ENCODE measurements at places on chromosomes 5 and 9.

- DNase-seq: no peak
Observed at GRCh38 chr9:112198646-112199045, 23.5 kb upstream of the SUSD1 start.

DNA sequence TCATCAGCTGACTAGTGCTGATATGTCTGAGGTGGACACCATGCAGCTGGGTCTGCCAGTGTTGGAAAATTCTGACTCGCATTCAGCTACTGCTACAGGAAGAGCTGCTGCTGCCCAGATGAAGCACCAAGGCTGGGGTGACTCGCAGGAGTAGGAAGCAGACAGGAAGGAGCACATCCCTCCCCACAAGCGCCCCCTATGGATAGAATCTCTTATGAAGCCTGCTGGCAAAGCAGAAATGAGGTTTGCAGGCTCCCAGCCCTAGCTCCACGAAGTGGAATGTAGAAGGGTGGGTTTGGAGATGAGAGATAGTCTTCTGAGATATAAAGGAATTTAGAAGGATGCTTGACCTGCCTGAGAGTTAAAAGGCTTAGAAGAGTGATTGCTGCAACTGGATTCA, 443.0 kb downstream of the ACTL7B start:
- DNase-seq: no peak

- no peak for DNase-seq
Observed at GRCh38 chr5:76524868-76525267, 98.3 kb downstream of the F2RL2 start.

DNA sequence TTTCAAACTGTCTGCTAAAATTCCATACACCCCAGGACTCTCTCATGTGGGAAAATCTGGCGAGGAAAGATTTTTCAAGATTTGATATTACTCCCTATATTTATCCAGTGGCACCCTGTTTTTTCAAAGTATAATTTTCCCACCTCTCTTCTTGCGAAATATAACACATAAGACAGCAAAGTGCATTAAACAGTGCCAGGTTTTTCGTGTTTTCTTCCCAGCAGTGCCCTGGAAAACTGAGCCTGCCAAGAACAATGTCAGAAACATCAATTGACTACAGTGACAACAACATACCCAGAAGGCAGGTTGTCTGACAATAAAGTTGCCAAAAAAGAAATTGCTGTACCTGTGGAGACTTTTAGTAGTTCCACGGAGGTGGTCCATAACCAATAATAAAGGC, 545.0 kb upstream of the ZNF608 start:
- no peak for DNase-seq

- no peak for DNase-seq
Observed at GRCh38 chr5:115649541-115649940, 23.7 kb upstream of the TMED7 start.

DNA sequence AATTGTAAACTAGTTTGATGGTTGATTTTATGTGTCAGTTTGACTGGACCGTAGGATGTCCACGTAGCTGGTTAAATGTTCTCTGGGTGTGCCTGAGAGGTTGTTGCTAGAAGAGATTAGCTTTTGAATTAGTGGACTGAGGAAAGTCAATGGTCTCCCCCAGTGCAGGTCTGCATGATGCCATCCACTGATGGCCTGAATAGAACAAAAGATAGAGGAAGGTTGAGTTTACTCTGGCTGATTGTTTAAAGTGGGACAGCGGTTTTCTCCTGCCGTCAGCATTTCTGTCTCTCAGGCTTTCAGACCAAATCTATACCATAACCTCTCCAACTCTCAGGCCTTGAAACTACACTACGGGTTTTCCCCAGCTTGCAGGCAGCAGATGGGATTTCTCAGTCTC, 899.2 kb upstream of the WWC1 start:
- no peak for DNase-seq

DNA sequence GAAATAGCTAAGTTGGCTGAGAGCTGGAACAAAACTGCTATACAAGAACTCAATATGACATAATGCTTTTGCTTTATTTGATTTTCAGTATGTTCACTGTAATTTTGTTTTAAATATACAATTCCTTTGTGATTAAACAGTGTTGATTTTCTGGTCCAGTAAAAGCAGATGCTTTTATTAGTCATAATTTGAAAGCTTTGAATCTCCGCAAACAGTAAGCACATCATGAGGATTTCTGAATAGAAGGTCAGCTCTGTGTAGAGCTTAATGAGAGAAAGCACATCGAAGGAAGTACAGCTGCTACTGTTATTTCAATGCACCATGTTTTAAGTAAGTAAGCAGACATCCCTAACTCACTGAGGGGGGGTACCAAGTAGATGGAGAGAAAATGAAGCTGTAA, 701.3 kb upstream of the ACO1 start:
- no peak for DNase-seq

GRCh38 chr5:71971862-71972261, 135.4 kb upstream of the MAP1B start:
- DNase-seq: no peak

DNA sequence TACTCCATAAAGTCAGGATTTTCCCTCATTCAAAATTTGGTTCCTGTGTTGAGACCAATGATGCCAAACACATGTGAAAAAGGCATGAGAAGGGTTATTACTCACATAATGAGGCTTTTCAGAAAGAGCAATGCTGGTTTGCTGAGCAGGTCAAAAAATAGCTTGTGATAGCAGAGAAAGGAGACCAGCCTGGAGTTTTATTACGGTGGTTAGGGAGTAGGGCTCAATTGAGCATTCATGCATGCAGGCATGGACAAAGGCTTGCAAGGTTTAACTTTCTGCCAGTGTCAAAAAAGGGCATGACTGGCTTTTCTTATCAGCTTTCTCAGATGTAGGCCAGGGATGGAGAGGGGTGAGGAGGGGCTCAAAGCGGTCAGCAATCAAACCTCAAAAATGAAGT, 628.3 kb downstream of the DNAH5 start:
- DNase-seq: no peak

GRCh38 chr5:32100230-32100629, 73.9 kb downstream of the GOLPH3 start:
- peak; percentile 38 for DNase-seq

GRCh38 chr9:36364577-36364976, 35.5 kb downstream of the RNF38 start:
- DNase-seq: no peak

DNA sequence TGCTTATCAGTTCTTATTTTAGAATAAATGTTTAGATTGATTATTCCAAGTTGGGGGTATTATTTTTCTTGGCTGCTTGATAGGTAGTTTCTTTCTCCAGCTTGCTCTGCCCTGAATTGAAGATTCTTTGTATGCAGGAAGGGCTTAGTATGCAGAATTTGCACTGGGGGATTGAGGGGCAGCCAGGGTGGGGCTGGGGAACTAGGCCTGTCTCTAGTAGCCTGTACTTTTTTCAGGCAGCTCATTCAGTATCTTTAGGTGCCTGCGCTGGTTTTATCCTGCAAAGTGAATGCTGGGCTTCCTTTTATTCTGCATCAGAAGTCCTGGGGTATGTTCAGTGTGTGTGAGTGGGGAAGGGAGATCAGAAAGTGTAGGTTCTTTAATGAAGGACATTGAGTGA, 228.3 kb upstream of the ELL2 start:
- DNase-seq: no peak

- no peak for DNase-seq
Observed at GRCh38 chr5:90557871-90558270, 726 bp upstream of the ADGRV1 start.

GRCh38 chr5:128629157-128629556, 91.1 kb upstream of the FBN2 start:
- no peak for DNase-seq

DNA sequence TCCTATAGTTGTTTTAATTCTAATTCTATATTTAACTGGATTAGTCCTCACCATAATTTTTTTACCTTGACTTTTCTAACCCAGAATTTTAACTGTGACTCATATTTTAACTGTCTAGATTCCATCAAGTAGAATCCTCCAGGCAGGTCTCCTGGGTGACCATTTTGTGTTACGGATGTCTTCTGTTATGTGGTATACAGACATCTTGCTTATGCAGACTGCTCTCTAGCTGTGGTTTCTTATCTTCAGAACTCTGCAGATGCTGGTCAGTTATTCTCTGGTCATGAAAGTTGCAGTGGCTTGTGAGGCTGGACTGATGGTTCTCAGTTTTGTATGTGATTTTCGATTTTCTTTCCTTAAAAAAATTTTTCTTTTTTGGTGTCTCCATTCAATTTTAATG, 139.4 kb downstream of the ATG10 start:
- DNase-seq: no peak

GRCh38 chr9:6723881-6724420, 33.8 kb upstream of the KDM4C start:
- no peak for DNase-seq

DNA sequence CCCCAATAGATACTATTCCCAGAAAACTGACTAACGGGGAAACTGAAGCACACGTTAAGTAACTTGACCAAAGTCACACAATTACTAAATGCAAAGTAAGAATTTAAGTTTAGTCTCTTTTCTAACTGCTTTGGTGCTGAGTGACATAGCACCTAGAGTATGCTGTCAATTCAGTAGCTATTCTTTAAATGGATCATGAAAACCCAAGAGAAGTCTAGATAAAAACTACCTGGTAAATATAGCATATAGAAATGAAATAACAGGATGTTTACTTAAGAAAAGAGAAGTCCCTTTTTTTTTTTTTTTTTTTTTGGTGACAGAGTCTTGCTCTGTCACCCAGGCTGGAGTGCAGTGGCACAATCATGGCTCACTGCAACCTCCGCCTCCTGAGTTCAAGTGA, 129.2 kb downstream of the PDE4D start:
- no peak for DNase-seq

- no peak for DNase-seq
Observed at GRCh38 chr9:74847478-74848152, 40.1 kb downstream of the TRPM6 start.

GRCh38 chr9:8531826-8532415, 732.3 kb upstream of the DMAC1 start:
- no peak for DNase-seq

DNA sequence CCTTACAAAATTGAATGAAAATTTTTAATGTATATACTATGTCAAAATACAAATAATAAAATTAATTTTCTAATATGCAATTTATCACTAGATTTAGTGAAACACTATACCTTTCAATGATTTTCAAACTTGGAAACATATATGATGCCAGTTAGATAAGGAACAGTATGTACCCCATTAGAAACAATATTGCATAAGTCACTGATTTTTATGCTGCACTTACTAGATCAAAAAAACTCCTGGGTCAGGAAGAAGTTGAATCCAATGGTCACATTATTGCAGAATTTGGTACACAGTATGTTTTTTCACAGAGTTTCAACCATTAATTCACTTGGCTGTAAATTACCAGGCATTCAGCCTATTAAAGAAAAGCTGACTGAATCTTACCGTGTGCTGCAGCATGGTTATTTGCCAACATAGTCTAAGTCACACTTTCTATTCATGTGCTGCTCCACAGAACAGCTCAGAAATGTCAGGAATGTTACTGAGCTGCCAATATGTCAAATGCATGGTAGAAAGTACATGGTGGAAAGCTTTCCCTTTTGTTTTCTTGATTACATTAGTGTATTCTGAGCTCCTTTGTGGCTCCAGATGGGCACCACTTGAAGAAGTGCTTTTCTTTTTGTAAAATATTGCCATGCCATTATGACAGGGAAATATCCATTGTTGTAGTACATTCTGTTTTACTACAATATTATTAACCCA, 9.9 kb upstream of the PRR16 start:
- no peak for DNase-seq

DNA sequence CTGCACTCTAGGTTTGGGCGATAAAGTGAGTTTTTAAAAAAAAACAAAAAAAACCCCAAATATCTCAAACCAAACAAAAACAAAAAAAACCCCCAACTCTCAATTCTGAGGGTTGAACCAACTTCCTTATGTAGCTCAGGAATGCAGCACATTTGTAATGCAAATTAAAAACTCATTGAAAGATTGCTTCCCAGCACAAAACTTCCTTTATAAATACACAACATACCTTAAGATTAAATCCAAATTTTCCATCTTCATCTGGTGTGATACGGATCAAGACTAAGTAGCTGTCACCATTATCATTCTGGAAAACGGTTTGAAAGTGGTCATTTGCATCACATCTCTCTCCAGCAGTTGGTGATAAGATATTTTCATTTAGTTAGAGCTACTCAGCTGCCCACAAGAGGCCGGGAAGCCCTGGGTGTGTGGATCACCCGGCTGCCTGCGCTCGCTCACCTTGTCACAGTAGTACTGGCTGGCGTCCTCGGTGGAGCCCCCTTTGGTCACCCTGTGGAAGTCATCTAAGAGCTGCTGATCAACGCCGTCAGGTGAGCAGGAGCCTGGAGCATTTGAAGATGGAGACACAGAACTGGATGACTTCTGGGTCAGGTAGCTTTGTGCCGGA, 88.2 kb downstream of the PTPN3 start:
- no peak for DNase-seq

DNA sequence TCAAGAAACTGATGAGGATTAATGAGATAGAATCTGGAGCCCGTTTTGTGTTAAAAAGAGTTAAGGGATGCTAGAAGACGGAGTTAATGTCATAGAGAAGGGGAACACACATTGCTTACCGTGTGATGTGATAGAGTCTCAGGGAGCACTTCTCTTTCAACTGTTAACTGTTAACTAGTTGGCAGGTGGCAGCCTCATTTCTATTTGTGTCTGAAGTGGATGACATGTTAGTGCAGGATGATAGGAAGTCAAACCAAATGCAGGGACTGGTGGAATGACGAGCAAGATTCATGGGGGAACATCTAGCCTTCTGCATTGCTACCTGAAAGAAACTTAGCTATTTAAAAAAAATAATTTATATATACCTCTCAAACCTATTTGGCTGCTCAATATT, 222.7 kb downstream of the MAST4 start:
- no peak for DNase-seq

GRCh38 chr5:140962190-140962589, 4.1 kb upstream of the PCDHAC2 start:
- DNase-seq: no peak

- DNase-seq: no peak
Observed at GRCh38 chr5:41337724-41338123, 124.4 kb upstream of the C6 start.

DNA sequence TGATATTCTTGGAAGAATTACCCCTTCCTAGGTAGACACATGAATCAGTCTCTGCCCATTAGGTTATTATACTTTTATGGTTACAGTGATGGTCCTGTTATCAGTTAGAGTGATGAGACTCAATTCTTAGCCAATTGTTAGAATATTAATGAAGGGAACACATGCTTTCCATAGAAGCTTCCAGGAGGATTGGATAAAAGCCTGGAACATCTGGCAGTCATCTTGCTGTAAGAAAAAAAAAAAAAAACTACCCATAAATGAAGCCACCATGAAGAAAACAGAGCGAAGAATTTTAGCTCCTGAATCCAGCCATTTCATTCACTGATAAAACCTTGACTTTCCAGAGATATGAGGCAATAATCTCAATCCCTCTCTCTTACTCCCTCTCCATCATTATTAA, 262.5 kb upstream of the GRIN3A start:
- no peak for DNase-seq

- no peak for DNase-seq
Observed at GRCh38 chr5:167861129-167861927, 430.1 kb upstream of the WWC1 start.

DNA sequence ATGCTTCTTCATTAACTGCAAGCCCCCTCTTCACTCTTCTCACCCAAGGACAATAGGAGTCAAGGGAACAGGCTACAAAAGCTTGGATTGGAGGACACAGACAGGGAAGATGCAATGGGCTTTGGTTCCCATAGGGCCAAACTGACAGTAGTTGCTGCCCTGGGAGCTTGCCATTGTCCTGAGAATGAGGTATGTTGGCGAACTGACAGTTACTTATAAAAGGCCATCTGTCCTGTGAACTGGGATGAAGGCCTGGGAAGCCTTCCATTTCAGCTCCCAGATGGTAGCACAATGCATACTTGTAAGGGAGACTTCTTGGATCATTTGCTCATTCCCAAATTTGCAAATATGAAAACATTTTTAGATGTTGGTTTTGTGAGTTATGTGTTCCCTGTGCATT, 88.9 kb downstream of the SNCAIP start:
- no peak for DNase-seq
